ENCODE measurements at places on chromosomes 5 and 9.

- no peak for DNase-seq
Observed at GRCh38 chr5:1885404-1885755, 2.7 kb upstream of the IRX4 start.

DNA sequence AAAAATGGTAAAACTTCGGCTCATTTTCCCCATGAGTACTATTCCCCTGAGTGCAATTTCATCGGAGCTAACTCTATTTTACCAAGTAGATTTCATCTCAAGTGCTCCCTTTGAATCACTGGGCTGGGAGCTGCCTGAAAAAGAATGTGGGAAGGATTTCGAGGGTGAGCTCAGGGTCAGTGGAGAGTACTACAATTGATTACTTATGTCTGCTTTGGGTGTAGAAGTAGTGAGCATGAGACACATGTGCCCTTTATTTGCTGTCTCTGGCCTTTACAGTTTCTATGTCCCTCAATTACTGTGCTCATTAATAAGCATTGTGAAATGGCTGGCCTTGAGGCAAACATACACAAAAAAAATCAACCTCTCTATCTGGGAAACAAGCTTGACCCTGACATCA is 172.7 kb upstream of the RFX3 start:
- DNase-seq, result no peak

- no peak for DNase-seq
Observed at GRCh38 chr5:142425286-142426065, 100.7 kb upstream of the SPRY4 start.

DNA sequence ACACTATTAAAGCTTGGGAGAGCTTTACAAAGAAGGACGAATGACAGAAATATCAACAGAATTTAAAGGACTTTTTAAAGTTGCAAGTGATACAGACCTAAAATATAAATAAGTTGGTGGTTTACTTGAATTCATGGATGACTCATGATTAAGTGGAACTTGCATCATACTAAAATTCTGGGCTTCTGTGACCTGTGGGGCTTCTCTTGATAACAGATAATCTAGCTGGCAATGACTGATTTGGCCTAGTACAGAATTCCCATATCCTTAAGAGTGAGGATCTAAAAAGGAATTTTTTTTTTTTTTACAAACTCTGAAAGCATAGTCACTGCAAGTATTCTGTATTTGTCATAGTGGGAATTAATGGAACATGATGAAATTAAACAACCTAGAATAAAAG is 543.7 kb upstream of the SGCD start:
- DNase-seq, result no peak

DNA sequence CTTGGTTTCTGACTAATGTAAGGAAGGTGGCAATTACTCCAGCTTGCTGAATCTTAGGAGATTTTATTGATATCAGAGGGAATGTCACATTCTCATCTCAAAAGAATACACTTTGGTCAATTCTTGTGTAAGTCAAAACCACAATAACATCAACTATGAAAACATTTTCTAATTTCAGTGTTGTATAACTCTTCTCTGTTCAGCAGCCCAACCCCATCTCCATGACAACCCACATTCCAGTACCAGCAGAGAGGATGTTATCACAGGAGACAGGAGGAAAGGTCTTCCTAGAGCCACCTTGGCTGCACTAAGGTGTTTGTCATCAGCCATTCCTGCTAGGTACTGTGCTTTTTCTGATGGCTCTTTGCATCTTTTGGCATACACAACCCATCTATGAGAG is 529.1 kb upstream of the BRINP1 start:
- DNase-seq, result no peak

DNA sequence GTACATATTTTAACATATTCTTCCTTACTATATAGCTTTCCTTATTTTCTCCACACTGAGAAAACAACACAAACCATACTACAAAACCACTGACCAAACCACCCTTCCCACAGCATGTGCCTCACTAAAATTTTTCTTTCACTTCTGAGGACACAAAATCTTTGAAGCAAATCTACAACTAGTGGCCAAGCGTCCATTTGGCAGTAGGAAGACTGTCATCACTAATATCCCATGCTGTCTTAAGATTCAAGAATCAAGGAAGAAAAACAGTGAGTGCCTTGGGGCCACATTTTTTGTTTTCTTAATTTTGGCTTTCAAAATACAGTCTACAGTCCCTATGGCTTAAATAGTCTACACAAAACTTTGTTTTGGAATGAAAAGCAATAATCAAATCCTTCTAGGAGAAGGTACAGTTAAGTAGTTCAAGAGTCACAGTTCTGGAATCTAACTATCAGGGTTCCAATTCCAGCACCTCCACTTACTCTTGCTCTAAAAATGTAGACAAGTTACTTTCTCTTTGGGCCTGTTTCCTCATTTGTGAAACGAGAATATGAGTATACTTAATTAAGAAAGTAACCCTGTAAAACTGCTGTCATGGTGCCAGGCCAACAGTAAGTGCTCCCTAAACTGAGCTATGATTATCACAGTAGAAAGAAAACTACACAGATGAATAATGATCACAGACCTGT is 227.9 kb downstream of the BNC2 start:
- no peak for DNase-seq

- peak; percentile 43 for DNase-seq
Observed at GRCh38 chr5:39194466-39195136, 24.8 kb downstream of the FYB1 start.

DNA sequence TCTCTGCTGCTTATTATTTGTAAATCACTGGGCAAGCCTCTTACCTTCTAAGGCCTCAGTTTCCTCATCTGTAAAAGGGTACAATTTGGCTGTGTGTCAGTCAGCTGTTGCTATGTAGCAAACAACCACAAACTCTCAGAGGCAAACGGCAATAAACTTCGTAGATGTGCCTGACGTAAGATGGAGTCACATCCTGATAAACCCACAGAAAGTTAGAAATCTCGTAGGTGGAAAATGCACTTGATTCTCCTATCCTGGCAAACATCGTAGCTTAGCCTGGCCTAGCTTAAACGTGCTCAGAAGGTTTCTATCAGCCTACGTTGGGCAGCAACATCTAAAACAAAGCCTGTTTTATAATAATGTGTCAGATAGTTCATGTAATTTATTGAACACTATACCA is 35.0 kb upstream of the UNC5A start:
- DNase-seq, result no peak

DNA sequence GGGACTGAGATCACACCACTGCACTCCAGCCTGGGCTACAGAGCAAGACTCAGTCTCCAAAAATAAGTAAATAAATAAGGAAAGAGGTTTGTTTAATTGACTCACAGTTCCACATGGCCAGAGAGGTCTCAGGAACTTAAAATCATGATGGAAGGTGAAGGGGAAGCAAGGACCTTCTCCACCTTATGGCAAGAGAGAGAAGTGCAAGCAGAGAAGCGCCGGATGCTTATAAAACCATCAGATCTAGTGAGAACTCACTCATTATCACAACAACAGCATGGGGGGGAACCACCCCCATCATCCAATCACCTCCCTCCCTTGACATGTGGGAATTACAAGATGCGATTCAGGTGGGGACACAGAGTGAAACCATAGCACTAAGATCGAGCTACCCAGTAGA is 22.8 kb upstream of the RGMB start:
- no peak for DNase-seq

GRCh38 chr5:173974688-173975239 is 14.2 kb upstream of the C5orf47 start:
- DNase-seq, result no peak

DNA sequence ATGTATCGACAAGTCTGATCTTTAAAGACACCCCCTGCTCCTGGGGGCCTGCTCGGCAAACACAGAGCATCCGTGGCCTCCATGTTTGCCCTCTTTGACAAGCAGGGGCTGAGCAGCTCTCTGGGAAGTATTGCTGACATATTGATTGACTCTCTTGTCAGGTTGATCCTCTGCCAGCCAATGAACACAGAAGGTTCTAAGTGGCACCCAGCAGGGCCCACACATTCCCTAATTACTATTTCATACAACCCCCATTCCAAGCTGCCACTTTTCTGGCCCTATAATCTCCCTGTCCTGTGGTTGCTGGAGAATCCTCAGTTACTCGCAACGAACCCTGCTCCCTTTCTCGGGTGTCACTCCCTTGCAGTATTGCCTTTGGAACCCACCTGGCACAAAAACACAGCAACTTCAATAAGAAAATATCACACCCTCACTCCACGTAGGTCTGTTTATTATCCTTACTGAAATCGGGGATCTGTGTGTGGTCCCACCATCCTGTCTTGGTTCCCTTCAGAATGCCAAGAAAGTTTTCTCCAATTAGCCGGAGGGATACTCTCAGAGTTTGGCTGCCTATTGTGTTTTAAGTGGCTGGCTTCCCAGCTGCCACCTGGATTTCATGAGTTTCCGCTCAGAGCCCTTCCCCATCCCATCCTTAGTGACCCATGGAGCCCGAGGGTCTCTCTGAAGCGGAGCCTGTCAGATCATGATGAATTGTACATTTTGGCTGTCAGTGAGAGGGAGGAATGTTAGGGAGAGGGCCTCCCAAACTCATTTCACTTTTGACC is 249.0 kb upstream of the WWC1 start:
- DNase-seq, result no peak

GRCh38 chr9:136700959-136701667 is 11.3 kb upstream of the DIPK1B start:
- no peak for DNase-seq

GRCh38 chr9:80651044-80651443 is 1038.3 kb downstream of the TLE1 start:
- DNase-seq, result no peak

GRCh38 chr9:83932011-83932410 is 10.8 kb upstream of the KIF27 start:
- DNase-seq, result no peak

GRCh38 chr5:32504989-32505596 is 60.6 kb upstream of the ZFR start:
- peak; percentile 45 for DNase-seq

GRCh38 chr5:138503487-138504270 is 38.4 kb downstream of the EGR1 start:
- peak; percentile 71 for DNase-seq

- DNase-seq, result peak; percentile 65
Observed at GRCh38 chr5:134524826-134525682, at the start of gene JADE2. Gene JADE2, plus strand, starts transcription at chr5:134525670. Its CDS starts 10,188 bp downstream, at chr5:134535858.

- no peak for DNase-seq
Observed at GRCh38 chr9:89466451-89467277, 31.2 kb downstream of the SEMA4D start.

GRCh38 chr5:147510885-147511284 is 1.0 kb upstream of the DPYSL3 start:
- no peak for DNase-seq

All from HTR-8/SVneo (cell line).